A549 (cell line): ENCODE measurements at places on chromosomes 6 and 20.

DNA sequence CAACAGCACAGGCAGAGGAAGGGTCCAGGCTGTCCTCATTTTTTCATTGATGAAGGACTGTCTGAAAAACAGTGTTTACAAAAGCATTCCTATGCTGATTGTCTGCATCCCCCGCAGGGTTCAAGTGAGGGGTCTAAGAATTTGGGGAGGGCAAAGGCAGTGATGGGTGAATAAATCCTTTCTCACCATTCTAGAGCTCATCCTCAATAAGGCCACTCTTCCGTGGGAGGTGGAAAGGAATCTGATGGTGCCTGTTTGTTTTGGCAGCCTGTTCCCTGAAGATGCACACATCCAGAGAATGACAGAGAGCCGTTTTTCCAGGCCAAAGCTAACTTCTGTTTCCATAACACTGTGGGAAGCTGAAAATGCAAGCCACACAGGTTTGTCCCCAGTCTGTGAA is 164.5 kb downstream of the MOXD1 start:
- no peak for DNase-seq

DNA sequence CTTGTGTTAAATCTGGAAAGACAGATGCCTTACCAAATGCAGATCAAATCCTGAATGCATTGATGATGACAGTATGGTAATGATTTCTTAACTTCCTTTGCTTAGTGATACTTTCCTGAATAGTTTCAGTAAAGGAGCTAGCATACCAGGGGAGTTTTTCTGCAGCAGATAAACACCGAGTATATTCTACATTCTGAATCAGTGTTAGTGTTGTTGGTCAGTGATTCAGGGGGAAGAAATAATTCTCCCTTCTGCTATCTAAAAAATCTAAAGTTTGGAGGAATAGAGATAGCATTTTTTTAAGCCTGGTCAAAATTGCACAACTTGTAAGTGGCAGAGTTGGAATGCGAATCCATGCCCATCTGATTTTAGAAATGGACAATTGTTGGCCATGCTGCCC is 512.2 kb upstream of the MARCKS start:
- no peak for DNase-seq

GRCh38 chr20:23655491-23656211 is 17.9 kb upstream of the CST3 start:
- DNase-seq: no peak

DNA sequence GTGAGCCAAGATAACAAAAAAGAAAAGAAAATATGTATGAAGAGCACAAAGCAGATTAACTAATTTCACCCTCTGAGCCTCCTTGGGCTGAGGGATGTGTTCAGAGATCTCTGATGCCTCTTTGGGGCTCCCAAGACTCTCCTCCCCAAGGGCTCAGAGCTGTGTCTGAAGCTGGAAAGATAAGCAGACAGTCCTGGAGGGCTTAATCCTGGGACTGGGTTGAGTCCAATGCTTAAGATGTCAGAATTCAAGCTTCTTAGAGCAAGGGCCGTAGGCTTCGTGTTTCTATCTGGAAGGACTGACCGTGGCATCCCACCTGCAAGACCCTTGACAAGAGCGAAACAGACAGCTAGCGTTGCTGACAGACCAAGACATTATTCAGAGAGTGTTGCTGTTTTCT is 229.0 kb downstream of the ZMYND8 start:
- DNase-seq: no peak

DNA sequence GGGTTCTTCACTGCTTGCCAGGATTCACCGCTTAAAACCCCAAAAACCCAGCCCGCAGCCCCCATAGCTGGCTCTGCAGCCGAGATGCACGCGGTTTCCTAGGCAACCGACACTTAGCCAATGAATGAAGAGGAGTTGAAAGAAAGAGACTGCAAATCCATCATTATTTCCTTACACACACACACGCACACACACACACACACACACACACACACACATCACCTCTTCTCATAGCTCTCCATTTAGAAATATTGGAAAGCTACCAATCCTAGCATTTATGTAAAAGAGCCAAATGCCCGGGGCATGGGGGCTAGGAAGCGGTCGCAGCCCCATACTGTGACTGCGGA is 3.4 kb upstream of the TUBB2B start:
- DNase-seq: peak; percentile 55

DNA sequence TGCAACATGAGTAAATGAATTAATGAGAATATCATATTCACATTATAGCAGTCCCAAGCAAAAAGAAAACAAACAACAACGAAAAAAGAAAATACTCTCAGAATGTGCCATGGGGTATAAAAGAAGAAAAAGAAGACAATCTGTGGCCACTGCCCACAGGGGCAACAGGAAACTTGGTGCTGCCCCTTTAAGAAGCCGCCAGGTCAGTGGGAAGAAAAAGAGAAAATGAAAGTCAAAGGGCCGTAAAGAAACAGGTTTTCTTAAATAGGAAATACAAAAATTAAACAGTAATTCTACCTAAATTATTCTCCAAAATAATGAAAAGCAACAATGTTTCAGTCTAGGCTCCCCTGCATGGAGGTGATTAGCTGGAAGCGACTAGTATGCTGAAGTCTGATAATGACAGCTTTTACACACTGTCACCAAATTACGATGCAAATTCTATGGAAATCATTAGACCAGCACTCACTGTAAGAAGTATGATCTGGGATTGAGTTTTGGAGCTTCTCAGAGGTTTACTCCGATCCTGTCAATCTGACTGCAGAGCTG is 23.6 kb downstream of the GMDS start:
- DNase-seq: no peak

GRCh38 chr20:958936-959815 is 42.9 kb downstream of the RSPO4 start:
- DNase-seq: no peak

- DNase-seq: no peak
Measured at GRCh38 chr6:119986934-119987549, 637.5 kb upstream of the MAN1A1 start.

GRCh38 chr6:84486526-84486925 is 259.1 kb upstream of the CEP162 start:
- no peak for DNase-seq

DNA sequence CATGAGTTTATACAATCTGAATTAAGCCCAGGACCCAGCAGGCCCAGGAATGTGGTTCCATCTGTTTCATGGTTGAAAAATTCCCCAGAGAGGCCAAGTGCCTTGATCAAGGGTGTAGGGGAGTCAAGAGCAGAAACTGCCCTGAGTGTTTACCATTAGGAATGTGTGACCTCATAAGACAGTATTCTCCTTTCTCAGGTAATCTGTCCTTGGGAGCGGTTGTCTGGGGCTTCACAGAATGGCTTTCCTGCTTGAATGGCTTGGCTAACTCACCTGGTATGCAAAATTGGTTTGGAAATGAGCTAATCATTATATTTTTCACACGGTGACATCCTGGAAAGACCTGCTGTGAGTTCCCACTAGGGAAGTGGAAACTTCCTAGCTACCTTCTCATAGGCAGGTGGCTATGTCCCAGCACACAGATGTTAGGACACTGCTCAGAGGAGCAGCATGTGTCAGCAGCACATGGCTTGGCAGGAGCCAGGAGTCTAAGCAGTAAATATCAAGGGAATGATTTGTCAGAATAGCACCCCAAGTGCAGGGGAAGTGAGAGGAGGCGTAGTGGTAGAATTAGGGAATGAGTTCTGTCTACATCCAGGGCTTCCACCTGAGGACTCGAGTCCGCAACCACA is 17.7 kb downstream of the CLIC5 start:
- no peak for DNase-seq

DNA sequence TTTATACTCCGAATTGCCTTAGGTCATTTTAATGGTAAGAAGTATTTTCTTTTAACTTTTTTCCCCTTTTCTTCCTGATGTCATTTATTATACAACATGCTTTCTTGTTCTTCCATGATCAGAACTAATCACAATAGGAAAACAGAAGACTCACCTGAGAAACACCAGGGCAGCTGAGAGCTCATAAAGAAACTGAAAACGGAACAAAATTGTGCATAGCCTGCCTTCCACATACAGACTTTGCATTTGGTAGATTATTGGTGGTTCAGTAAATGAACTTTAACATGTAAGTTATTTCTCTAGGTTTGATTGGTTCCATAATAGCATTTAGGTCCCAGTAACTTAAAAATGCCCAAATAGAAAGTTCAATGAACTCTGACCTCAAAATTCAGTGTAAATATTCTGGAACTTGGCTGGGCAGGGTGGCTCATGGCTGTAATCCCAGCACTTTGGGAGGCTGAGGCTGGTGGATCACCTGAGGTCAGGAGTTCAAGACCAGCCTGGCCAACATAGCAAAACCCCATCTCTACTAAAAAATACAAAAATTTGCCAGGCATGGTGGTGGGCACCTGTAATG is 161.1 kb upstream of the DTNBP1 start:
- DNase-seq: no peak

GRCh38 chr6:117538615-117539014 is 56.1 kb downstream of the DCBLD1 start:
- DNase-seq: no peak

GRCh38 chr6:43776799-43777776 is 7.1 kb downstream of the VEGFA start:
- no peak for DNase-seq

DNA sequence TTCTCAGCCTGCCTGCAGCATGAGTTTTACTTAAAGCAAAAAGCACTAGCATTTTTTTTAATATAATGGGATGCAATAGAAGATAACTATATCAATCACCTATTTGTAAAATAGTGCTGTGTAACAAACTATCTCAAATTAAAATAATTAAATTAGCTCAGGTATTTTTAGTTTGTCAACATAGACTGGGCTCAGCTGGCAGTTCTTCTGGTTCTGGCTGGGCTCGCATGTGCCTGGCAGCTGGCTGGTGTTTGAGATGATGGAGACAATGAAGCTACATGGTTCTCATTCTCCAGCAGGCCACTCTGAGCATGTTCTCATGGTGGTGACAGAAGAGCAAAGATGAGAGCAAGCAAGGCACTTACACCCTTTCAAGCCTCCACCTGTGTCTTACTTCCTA is 181.0 kb downstream of the PLCB1 start:
- no peak for DNase-seq

DNA sequence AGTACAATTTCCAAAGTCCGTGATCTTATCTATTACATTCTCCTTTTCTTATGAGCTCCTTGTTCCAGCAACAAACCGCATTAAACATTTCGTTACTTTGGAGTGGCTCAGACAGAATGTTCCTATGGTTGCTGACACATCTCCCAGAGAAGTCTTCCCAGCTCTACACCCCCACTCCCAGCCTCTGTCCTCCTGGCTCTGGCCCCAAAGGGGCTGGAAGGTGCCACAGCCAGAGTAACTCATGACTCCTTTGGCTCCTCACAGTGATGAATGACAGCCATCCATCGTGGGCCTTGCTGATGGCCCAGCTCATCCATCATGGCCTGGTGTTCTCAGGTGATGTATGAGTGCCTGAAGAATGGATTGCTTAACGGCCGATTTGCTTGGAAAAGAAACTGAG is 203.0 kb downstream of the DHX35 start:
- no peak for DNase-seq

GRCh38 chr6:152063170-152063921 is 255.9 kb downstream of the ESR1 start:
- DNase-seq: no peak

- DNase-seq: no peak
Measured at GRCh38 chr6:135581211-135581610, 83.7 kb upstream of the AHI1 start.

DNA sequence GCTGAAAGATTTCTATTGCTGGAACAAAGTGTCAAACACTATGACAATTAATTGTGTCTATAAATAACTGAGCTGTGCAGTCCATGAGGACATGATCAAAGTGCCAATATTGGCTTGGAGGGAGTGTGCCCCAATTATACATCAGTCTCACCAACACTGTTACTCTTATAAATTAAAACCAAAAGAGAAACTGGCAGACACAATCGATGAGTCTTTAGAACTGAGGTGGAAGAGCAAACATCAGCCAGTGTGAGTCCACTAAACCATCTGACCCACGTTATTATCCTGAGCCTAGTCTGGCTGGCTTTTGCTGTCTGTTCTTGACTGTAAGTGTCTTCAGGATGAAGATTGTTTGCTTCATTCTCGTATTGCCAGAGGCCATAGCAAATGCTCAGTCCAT is 98.9 kb downstream of the OLIG3 start:
- no peak for DNase-seq

DNA sequence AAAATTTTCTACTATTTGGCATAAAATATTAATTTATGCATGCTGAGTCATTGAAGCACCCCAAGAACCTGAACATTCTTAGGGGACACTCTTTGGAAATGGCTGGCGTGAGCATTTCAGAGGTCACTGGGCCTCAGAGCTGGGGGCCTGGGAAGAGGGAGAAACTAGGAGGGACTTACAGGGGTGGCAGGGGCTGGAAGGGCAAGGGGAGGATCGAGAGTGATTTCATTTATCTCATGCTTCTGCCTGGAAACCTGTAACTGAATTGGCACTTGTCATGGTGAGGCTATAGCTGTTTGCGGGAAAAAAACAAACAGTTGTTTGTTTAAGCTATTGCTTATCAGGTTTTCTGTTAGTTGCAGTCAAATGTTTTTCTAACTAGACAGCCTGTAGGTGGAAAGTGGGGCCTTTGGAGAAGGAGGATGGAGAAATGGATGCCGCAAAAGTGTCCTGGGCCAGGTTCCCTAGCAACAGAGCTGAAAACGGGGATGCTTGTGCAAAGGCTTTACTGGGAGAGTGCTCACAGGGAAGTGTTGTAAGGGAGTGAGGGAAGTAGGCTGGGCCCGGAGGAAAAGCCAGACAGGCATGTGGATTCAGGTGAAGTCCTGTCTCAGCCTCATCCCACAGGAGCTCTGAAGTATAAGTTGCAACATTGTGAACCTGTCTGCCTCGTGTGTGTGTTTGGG is 36.4 kb upstream of the KAT14 start:
- no peak for DNase-seq

DNA sequence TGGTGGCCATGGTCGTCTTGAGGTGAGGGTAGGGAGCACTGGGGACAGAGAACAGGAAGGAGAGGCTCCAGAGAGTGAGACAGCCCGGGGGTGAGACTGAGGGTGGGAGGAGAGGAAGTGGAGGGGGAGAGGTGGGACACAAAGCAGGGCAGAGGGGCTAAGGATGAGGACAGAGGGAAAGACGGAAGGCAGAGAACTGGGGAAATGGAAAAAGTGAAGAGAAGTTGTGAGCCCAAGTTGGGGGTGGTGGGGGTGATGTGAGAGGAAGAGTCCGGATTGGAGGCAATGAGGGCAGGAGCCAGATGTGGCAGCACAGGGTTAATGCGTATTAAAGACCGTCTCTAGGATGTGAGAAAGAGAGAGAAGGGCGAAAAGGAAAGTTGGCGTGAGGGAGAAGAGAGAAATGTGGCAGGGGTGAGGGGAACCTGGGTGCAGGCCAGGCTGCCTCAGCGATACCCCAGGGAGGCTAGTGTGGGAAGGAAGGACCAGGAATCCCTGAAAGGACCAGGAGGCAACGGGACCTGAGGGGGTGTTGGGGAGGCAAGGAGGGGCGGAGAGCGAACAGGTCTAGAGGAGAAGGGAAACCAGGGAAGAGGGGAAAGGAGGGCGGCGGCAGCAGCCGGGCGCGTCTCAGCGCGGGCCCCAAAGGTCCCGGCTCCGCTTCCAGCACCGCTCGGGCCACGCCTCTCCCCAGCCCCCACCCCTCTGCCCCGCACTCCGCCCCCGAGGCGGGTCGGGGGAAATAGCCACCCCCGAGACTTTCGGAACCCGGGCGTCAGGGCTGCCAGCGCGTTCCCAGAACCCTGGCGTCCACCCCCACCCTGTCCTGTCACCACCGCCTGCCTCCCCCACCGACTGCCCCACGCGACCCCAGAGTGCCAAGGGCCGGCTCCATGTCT is at the start of gene PPP1R18:
Gene PPP1R18, minus strand, starts transcription at position 637 of the 899 bp plus-strand sequence. Its CDS starts 627 bp downstream, at position 10.
- DNase-seq: peak; percentile 34
